Heart left ventricle (tissue), 16 donors: ENCODE measurements at places on chromosomes 12 and 14.

- no peak for DNase-seq
These were observed 88.8 kb downstream of the CHGA start for GRCh38 chr14:93011650-93012325.

DNA sequence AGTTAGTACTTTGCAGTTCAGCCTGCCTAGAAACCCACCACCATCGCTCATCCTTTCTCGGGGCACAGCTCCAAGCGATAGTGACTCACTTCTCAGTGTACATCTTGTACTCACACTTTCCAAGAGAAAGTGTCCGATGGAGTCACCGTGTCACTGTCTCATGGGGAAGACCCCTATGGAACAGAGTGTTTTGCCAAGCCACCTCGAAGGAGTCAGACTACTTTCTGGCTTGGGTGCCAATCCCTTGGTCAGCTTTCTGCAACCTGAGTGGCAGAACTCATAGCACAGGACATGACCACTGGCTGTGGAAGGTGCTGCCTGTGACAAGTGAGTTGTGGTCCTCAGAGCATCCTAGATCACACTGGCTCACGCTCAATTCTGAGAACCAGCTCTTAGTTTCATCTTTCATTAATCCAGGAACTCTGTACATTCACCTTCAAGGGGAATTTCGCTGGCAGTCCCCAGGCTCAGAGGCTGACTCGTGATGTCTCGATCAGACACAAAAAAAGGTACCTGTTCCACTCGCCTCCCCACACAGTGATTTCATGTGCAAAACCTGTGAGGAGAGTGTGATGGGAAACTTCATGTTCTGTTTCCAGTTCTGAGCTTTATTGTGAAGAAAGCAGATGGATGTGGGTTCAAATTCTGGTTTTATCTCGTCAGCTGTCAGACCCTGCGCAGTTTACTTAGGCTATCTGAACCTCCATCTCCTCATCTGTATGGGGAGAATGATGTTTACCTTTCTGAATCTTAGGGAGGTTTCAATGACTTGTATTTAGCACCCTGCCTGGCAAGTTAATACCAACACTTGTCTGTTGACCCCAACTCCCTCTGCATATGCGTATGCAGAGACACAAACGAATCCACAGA is 127.3 kb upstream of the CCND2 start:
- no peak for DNase-seq

DNA sequence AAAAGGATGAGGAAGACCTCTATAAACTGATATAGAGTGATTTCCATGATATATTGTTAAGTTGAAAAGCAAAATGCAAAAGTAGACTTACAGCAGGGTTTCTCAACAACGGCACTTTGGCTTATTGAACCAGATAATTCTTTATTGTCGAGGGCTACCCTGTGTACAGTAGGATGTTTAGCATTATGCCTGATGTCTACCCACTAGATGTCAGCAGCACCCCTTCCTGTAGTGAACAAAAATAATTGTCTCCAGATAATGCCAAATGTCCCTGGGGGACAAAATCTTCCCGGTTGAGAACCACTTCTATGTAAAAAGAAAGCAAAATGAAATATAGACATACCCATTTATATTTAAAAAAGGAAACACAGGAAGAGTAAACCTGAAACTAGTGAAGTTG is 32.4 kb downstream of the ABCD2 start:
- no peak for DNase-seq

DNA sequence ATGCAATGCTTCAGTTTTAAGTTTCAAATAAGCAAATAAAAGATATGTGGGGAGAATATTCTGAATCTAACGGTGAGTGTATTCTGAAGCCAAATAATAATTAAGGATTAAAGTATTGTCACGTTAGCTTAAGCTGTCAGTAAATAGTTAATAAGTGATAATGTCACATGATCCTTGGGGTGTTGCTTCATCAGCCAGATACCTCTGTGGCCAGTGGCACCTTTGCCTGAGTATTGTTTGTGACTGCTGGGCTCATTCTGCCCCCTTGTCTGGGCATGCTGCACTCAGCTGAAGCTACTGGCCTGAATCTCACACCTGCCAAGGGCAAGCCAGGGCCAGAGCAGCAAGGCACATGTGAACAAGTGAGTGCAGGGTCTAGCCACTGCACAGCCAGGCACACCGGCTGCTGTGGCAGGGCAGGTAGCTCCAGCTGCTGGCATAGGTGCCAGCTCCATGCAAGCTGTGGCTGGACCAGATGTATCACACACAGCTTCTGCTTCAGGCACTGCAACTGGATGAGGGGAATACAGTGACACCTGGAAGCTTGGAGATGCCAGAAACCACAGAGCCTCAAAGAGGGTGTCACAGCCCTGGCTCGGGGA is 739.7 kb downstream of the SLC6A15 start:
- DNase-seq, result no peak

DNA sequence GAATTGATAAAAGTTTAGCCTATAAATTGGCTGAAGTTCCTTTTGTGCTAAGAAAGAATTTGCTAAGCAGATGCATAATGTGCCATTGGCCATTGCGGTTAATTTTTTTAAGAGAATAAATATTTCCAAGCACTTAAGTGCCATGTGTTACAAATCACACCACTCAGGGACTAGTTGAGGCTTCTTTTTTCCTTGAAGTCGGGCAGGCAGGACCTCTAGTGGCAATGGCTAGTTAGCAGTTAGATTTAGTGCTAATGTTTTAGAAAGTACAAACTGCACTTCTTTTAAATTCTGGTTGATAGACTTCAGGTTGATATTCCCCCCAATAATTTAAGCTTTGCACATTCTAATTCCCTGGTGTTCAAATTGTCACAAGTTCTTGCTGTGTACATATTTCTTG is 294.3 kb downstream of the APAF1 start:
- DNase-seq, result no peak

- no peak for DNase-seq
These were observed 41.3 kb downstream of the SLC16A7 start for GRCh38 chr12:59636945-59637691.

- DNase-seq, result no peak
These were observed 97.4 kb downstream of the RFLNA start for GRCh38 chr12:124392271-124392666.

DNA sequence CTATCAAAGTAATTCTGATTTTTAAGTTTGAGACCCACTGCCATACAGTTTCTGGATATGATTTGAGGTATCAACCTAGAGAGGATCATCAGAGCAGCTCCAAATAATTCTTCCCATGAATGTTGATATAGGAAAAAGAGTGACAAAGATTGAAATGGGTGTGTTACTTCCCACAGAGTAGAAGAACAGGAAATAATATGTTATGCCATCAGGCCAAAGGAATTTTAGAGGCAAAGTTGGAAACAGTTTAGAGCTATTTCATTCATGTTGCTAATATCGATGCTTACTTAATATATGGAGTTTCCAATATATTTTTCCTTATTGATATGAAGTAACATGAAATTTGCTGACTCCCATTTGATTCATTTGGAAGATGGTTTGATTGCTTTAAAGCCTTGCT is 8.9 kb upstream of the MSRB3 start:
- DNase-seq, result no peak

- DNase-seq, result no peak
These were observed 180.4 kb upstream of the HIF1A start for GRCh38 chr14:61514927-61515326.
